ENCODE measurements at places on chromosomes 12 and 14. TPM values are rescaled to one million over a fixed set of nuclear protein-coding genes. Genes with fewer than 3 reads are reported as not detected.

FAR2 gene
- 4.5 TPM for total RNA-seq

ADAM21 gene
- 0.55 TPM for total RNA-seq

MSI1 gene
- not detected for total RNA-seq

CD163 gene
- not detected for total RNA-seq

HHIPL1 gene
- total RNA-seq: 1.6 TPM

CD163L1 gene
- total RNA-seq: 0.38 TPM

SERPINA3 gene
- total RNA-seq: 3.8 TPM

TRPV4 gene
- total RNA-seq: 1.6 TPM

TMEM253 gene
- total RNA-seq: 0.31 TPM

ASIC1 gene
- total RNA-seq: 3.5 TPM

TSHR gene
- total RNA-seq: not detected

GRIP1 gene
- total RNA-seq: 4.7 TPM

TRHDE gene
- total RNA-seq: 0.47 TPM

KRT85 gene
- total RNA-seq: not detected

CCER1 gene
- total RNA-seq: not detected

SERPINA12 gene
- total RNA-seq: not detected

RTL1 gene
- total RNA-seq: not detected

KRT74 gene
- not detected for total RNA-seq

PRICKLE1 gene
- 3.6 TPM for total RNA-seq

DAO gene
- total RNA-seq: not detected

Measured in hair follicular keratinocyte (primary cell).